ENCODE measurements at places on chromosomes 7 and 10. TPM values are rescaled to one million over a fixed set of nuclear protein-coding genes. Genes with fewer than 3 reads are reported as not detected.
A peak's percentile ranks its signal among the peaks of the same experiment; 100 is the strongest.

The SAMD8 gene
- total RNA-seq: 25.6 TPM

DNA sequence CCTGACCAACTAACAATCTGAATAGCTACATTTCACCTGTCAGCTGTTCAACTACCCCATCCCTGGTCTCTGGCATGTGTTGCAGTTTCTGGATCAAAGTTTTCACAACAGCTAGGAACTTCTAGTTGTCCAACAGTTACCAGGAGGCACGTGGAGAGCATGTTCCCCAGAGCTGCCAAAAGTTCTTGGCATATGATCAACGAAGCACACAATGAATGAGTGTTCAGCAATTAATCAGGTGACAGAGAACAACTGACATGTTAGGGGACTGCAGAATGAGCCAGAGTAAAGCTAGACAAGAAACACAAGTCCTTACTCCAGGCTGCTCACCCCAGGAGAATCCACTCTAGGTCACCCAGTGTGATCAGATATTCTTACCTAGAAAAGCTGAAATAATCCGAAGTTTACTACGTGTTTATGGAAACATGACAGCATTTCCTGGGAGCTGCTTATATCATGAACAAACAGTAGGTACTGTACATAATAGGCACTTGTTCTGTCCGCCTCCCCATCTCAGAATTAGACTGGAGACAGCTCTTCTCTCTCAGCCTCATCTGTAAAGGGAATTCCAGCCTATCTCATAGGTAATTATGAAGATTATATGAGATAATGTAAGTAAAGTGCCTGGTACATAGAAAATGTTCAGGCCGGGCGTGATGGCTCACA is 50.6 kb downstream of the ZNF438 start:
- H3K27ac ChIP-seq: no peak overlapping the region
- H3K4me1 ChIP-seq: peaks cover 3% of the 10 kb centered on the region
- H3K4me3 ChIP-seq: no peak overlapping the region
- DNase-seq: no peak
- peaks cover 16% of the 10 kb centered on the region for H3K36me3 ChIP-seq
- no peaks in the 10 kb centered on the region for H3K27me3 ChIP-seq

DNA sequence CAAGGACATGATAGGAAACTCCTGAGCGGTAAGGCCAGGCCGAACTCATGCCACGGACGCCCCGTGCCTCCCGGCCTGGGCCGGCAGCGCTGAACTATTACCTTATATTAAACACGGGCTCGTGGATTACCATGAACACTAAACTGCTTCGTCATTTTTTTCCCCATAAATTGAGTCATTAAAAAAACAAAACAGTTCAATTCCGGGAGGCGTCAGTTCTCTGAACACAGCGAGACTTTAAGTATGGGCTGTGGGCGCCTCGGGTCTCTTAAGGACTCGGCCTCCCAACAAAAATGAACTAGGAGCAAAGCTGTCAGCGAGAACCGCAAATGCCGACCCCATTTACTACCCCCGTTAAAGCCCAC is 519 bp downstream of the PITRM1 start:
- H3K27me3 ChIP-seq: no peaks in the 10 kb centered on the region
- H3K4me3 ChIP-seq: peak overlapping the region; percentile 85
- H3K27ac ChIP-seq: peak overlapping the region; percentile 91

The STEAP4 gene
- 0.16 TPM for total RNA-seq

GRCh38 chr7:75772081-75773077 is at the start of gene CCL26:
TSS of gene CCL26 (minus strand) at chr7:75772211. CDS start at chr7:75772176, 35 bp downstream.
- no peaks in the 10 kb centered on the region for H3K4me1 ChIP-seq
- H3K36me3 ChIP-seq: no peaks in the 10 kb centered on the region
- no peaks in the 10 kb centered on the region for H3K27me3 ChIP-seq
- H3K27ac ChIP-seq: no peak within 1 kb of the TSS

DNA sequence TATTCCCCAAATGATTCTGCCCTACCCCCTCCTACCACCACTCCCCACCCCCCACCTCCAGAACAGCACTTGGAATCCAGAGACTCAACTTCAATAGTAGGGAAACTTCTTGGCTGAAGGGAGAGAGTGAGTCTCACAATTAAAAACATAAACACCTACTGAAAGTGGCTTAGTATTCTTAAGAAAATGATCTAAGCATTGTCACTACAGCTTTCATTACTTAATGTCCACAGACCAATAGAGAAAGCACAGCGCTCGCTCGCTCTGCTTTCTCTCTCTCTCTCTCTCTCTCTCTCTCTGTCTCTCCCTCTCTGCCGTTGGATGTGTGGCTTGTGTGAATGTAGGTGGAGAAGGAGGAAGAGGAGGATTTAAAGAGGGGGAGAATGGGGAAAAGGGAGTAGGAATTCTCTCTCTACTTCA is 1.5 kb upstream of the SEMA3A start:
- peak overlapping the region; percentile 97 for H3K27ac ChIP-seq
- H3K27me3 ChIP-seq: no peaks in the 10 kb centered on the region
- H3K4me1 ChIP-seq: peaks cover 37% of the 10 kb centered on the region
- H3K4me3 ChIP-seq: peak overlapping the region; percentile 93
- no peak for DNase-seq

The PON3 gene
- not detected for total RNA-seq

The GTPBP10 gene
- total RNA-seq: 23.8 TPM

DNA sequence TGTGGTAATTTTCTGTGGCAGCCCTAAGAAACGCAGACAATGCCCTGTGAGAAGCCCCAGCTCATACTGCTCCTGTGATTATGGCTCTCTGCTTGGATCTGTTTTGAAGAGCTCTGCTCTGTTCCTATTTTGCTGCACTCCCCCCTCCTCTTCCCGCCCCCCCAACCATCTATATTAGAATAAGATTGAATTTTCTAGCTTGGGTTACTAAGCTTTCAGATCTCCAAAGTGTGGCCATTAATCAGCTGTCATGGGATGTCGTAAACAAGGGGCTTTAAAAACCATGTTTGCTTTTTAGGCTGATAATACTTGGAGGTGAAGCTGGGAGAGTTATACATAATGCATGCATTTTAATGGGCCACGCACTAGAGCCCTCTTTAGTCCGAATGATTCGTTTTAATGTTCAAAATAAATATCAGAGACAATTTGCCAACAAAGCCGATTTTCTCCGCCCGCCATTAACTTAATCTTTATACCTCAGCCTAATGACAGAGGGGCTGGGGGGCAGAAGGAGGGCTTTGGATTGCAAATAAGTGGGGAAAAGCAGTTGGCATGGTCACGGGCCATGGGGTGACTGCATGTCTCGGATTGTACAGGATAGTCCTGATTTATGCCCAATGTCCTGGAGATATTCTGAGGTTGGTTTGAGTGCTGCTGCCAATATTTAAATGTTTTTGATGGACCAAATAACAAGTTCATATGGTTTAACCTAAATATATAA is 165.5 kb downstream of the RPS24 start:
- H3K27ac ChIP-seq: no peak overlapping the region
- H3K4me1 ChIP-seq: peaks cover 4% of the 10 kb centered on the region
- no peak for DNase-seq
- H3K4me3 ChIP-seq: no peak overlapping the region
- no peaks in the 10 kb centered on the region for H3K36me3 ChIP-seq

DNA sequence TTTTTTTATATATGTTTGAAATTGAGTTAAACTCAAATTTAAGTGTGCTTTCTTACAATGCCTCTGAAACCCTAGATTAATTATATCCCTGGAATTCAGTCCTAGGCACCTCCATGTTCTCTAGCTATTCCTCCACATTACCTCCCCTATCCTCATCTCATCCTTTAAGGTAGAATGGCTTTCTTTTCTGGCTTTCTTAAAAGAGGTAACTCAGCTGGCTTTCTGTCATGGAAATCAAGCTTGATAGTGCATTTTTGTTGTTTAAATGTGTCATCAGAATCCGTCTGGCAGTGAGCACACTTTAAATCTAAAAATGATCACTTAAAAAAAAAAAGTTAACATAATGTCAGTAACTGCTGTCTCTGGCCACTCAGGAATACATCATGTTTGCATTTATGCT is 42.2 kb downstream of the AHR start:
- H3K27ac ChIP-seq: no peak overlapping the region
- H3K36me3 ChIP-seq: peaks cover 24% of the 10 kb centered on the region
- no peaks in the 10 kb centered on the region for H3K27me3 ChIP-seq
- H3K4me1 ChIP-seq: no peaks in the 10 kb centered on the region
- no peak for DNase-seq

The SEMA3D gene
- total RNA-seq: 272 TPM

The GTF2IRD1 gene
- 80.8 TPM for total RNA-seq

The TFEC gene
- total RNA-seq: 0.49 TPM

- peaks cover 4% of the 10 kb centered on the region for H3K36me3 ChIP-seq
- no peaks in the 10 kb centered on the region for H3K4me1 ChIP-seq
- no peak overlapping the region for H3K27ac ChIP-seq
Observed at GRCh38 chr10:75201793-75202307, 8.7 kb upstream of the VDAC2 start.

GRCh38 chr7:121275204-121275603 is 53.6 kb upstream of the WNT16 start:
- peaks cover 4% of the 10 kb centered on the region for H3K36me3 ChIP-seq
- peaks cover 4% of the 10 kb centered on the region for H3K27me3 ChIP-seq
- H3K4me1 ChIP-seq: peaks cover 18% of the 10 kb centered on the region
- H3K27ac ChIP-seq: no peak overlapping the region

GRCh38 chr10:87861566-87861952 is 1.8 kb downstream of the KLLN start:
- no peaks in the 10 kb centered on the region for H3K27me3 ChIP-seq
- no peak for DNase-seq
- H3K4me3 ChIP-seq: peak overlapping the region; percentile 91
- no peaks in the 10 kb centered on the region for H3K36me3 ChIP-seq
- H3K4me1 ChIP-seq: peaks cover 25% of the 10 kb centered on the region
- peak overlapping the region; percentile 96 for H3K27ac ChIP-seq

DNA sequence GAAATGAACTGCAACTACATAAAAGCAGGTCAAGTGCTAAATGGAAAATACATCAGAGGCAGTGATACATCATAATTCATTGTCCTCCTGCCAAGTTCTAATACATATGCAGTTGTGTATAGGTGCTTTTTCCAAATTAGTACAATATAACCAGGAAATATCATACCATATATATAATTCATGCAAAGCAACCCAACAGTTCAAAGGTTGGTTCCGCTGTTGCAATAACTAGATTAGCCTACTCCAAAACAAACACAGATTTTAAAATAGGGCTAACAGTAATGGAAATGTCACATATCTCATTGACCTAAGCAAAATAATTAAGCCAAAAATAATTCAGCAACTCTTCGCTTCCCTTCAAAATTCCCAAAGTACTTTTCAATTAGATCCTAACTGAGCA is 88.9 kb upstream of the NEBL start:
- H3K27me3 ChIP-seq: no peaks in the 10 kb centered on the region
- no peak overlapping the region for H3K27ac ChIP-seq
- H3K36me3 ChIP-seq: peaks cover 5% of the 10 kb centered on the region
- no peak overlapping the region for H3K4me3 ChIP-seq

The CTBP2 gene
- 122 TPM for total RNA-seq

GRCh38 chr7:44273681-44274622 is 51.4 kb downstream of the CAMK2B start:
- H3K27me3 ChIP-seq: no peaks in the 10 kb centered on the region
- DNase-seq: no peak
- H3K27ac ChIP-seq: no peak overlapping the region
- no peak overlapping the region for H3K4me3 ChIP-seq
- H3K36me3 ChIP-seq: no peaks in the 10 kb centered on the region
- H3K4me1 ChIP-seq: peaks cover 4% of the 10 kb centered on the region

The CHN2 gene
- total RNA-seq: 8.0 TPM

- H3K36me3 ChIP-seq: no peaks in the 10 kb centered on the region
- H3K4me3 ChIP-seq: no peak overlapping the region
- no peaks in the 10 kb centered on the region for H3K4me1 ChIP-seq
- no peak for DNase-seq
- H3K27ac ChIP-seq: no peak overlapping the region
- H3K27me3 ChIP-seq: peaks cover 4% of the 10 kb centered on the region
Observed at GRCh38 chr7:132771301-132771730, 195.0 kb upstream of the PLXNA4 start.

The DNAJC12 gene
- total RNA-seq: 9.3 TPM

Measured in mesothelial cell of epicardium (in vitro differentiated cells).